CD4-positive, alpha-beta T cell treated with Interleukin-10 for 1 hour (primary cell): ENCODE measurements at places on chromosomes 1 and 21.

GRCh38 chr1:58884706-58885661, 101.1 kb upstream of the JUN start:
- no peak for DNase-seq

DNA sequence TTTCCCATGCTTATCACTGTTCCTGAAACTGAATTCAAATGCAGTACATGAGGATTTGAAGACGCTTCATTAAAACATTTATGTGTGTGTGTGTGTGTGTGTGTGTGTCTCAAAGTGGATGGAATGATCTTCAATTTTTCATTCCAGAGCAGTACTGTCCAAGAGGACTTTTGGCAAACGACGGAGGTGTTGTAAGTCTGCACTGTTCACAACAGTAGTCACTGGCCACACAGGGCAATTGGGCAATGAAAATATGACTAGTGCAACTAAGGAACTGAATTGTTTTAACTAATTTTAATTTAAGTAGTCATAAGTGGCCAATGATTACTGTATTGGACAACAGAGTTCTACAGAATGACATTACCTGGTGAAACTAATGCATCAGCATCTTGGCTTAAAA, 5.0 kb downstream of the TAF5L start:
- DNase-seq = no peak

DNA sequence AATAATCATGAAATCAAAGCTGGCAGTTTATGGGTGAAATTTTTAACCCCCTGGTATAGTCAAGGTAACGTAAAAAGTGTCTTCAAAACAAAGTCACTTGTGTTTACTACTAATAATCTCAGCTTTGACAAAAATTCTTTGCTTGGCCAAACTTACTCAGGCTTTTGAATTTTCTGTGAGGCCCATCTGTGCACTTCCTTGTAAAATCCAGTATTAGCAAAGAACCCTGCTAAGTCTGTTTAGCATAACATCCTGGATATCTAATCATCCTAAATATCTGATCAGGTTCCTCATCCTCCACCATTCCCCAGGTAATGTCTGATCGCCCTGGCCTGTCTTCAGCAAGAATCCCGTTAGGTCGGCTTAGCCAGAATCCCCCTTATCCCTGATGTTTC, 3.0 kb downstream of the LYST start:
- no peak for DNase-seq

DNA sequence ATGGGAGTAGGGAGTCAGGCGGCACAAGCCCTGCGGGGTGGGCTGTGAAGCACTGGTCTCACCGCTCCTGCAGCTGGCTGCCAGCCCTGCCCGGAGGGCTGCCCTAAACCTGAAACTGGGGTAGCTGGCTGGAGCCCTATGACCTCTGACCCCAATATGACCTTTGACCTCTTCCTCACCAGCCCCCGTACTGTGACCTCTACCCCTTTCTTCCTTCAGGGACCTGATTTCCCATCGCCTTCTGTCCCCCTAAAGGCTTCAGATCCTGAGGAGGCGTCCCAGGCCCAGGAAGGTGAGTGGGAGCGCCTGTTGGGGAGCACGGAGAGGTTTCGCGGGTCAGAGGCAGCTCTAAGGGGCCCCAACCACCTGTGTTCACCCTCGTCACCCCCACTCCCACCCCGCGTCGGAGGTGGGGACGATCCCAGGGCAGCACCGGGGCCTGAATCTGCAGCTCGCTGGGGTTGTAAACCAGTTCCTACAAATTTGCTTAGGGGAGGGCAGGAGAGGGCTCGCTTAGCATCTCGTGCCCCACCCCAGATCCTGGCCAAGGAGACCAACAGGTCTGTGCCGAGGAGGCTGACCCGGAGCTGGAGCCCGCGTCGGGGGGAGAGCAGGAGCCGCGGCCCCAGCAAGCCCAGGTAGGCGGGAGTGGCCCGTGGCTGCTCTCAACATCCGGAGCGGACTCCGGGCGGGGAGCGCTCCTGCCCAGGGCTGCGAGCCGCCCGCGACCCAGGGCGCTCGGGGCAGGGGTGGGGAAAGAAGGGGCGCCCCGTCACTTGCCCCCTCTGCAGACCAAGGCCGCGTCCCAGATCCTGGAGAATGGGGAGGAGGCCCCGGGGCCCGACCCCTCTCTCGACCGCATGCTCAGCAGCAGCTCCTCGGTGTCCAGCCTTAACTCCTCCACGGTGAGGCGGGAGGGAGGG, 7.3 kb downstream of the SYTL1 start:
- DNase-seq = peak; percentile 48

DNA sequence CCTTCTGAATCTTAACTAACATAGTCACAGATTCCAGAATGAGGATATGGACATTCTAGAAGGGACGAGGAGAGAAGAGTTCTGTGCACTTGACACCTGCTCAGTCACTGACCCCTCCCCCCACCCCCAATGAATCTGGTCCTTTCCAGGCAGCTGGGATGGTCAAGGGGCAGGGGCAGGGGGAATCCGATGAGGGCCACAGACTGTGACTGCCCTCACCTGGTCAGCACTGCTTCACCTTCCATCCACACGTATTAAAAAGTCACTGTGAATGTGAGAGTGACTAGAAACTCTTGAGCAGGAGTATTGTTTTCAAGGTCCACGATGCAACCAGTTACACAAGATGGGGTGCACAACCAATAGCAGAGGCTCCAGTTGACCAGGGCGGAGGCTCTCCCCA, 9.5 kb upstream of the PRAMEF12 start:
- no peak for DNase-seq

- peak; percentile 88 for DNase-seq
Observed at GRCh38 chr1:155226188-155226909, 17.9 kb downstream of the MTX1 start.

- DNase-seq = no peak
Observed at GRCh38 chr1:40986956-40987355, 7.5 kb downstream of the CTPS1 start.

DNA sequence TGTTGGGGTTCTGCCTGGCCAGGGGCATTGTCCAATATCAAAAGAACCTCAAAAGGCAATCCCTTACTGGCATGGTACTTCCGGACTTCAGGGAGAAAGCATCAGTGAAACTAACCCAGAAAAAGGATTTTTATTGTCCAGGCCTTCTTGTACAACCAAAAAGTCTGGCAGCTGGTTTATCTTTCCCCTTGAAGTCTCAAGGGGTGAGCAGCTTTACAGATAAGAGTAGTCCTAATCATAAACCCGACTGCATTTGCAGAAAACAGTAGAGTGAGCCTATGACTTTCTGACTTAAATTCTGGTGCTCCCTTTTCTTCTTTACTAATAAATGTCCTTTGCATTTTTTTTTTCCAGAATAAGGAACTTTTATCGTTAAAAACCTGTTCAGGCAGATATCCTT, 104.0 kb upstream of the CHRM3 start:
- DNase-seq = no peak

GRCh38 chr1:70277875-70278274, 56.7 kb downstream of the SRSF11 start:
- DNase-seq = no peak

DNA sequence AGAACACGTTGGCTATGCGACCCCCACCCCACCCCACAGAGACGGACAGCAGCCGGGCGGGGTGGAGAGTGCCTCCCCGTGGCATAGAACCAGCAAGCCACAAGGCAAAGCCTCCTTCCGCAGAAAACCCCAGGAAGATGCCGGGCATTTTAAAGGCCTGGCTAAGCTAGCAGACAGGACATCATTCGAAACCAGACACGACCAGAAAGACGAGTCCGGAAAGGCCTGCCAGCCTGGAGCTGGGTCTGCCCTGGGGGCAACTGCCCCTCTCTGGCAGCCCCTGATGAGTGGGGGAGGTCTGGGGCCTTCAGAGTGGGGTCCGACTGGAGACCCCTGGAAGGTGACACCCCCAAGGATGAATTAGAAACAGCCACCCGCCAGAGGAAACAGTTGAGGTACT, 8.5 kb downstream of the FTCD start:
- DNase-seq = no peak

- no peak for DNase-seq
Observed at GRCh38 chr1:88751714-88752113, 67.6 kb downstream of the PKN2 start.

- no peak for DNase-seq
Observed at GRCh38 chr1:73784026-73784425, 413.9 kb downstream of the LRRIQ3 start.

- no peak for DNase-seq
Observed at GRCh38 chr1:111212634-111213335, 12.3 kb upstream of the DENND2D start.

- no peak for DNase-seq
Observed at GRCh38 chr1:232669981-232670747, 40.2 kb upstream of the SIPA1L2 start.

GRCh38 chr1:246613096-246613758, 47.0 kb downstream of the CNST start:
- DNase-seq = no peak

DNA sequence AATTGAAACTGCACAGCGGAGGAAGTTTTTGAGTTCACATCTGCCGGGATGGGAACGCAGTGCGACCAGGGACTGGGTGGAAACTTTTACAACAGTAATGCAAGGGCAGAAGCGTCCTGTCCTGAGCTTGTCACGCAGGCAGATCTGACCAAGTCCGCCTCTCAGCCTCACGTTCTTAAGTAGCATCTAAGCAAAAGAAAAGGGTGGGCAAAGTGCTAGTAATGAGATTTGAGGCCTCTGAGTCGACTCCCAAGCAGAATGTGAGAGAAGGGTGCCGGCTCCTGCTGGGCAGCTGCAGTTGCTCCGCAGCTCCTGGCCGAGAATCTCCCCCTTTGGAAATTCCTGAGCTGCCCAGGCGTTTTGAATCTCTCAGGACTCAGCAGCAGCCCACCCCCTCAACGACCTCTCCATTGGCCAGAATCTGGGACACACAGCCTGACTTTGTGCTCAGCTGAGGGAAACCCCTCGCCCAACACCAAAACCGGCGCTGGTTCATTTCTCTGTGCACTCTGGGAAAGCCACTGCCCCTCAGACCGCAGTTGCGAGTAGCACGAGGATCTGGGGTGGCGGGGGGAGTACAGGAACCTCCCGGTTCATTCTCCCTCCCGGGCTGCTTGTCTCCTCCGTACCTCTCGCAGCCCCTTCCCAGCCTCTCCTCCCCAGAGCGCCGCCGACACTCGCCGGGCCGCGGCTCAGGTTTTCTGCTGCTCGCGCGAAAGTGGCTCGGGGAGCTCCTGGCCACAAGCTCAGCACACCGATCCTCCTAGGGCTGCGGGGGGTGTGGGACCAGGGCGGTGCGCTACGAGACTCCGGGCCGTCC, 913 bp upstream of the S1PR1 start:
- peak; percentile 61 for DNase-seq

- DNase-seq = no peak
Observed at GRCh38 chr1:47225430-47226100, 6.5 kb downstream of the TAL1 start.

DNA sequence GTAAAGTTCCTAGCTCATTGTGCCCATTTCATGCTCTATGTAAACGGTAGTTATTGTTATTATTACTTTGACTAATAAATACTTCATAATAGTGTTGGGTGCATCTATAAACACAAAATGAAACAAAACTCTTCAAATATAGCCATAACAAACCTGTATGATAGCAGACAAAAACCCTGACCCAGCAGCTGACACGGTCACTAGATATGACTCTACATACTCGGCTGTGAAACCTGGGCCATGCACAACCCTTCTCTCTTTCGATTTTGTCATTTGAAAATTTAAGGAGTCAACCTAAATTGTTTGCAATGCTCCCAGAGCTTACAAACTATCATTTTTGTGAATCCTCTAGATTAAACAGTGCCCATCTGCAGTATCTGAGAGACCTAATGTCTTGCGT, 8.0 kb upstream of the RGS13 start:
- no peak for DNase-seq
